Stimulated activated CD8-positive, alpha-beta memory T cell treated with anti-CD3 and anti-CD28 coated beads, Interleukin-15, amount 100 ng/mL, for 24 hours (primary cell): ENCODE measurements at places on chromosomes 4 and X.

DNA sequence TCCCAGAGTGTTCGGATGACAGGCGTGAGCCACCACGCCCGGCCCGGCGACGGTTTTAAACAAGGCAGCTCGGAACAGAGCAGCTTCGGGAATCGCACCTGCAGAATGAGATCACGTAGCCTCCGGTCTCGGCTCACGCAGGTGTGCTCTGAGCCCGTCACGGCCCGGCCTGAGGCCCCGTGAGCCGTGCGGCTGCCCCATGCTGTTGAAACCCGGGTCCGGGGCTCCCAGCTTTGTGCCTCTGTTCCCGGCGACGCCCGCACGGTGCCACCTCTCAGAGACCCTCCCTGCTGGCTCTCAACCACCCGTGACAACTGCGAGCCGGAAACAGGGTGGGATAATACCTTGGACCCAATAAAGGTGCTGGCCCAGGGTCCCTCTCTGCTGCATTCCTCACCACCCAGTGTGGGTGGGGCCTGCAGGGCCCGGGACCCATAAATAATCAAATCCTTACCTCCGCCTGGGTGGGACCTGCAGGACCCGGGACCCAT lies 13.4 kb upstream of the PLCXD1 start:
- DNase-seq: no peak

DNA sequence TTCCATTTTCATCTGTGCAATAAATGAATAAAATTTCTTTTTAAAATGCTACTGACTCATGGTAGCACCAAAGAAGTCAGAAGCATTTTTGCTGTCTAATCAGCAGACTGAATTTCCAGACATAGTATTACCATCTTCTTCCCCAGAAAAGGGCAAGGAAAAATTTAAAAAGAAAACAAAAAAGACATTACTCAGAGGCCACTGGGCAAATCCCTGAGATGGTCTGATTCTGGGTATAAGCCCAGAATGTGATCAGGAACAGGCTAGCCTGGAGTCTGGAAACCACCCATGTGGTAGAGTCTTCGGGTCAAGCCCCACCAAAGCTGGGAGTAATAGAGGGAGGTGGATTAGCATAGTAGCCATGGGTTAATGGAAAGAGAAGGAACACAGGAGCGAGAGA lies 342.8 kb downstream of the FBXW7 start:
- DNase-seq: no peak

DNA sequence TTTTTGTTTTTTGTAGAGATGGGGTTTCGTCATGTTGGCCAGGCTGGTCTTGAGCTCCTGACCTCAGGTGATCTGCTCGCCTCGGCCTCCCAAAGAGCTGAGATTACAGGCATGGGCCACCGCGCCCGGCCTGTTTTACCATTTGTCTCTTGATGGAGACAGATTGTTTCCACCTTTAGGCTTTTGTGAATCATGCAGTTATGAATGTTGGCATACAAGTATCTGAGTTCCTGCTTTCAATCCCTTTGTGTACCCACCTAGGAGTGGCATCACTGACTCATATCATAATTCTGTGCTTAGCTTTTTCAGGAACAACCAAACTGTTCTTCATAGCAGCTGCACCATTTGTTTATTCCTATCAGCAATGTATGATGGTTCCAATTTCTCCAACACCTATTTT lies 20.2 kb upstream of the MGST2 start:
- DNase-seq: no peak

GRCh38 chrX:149453030-149453429 lies 52.1 kb downstream of the IDS start:
- DNase-seq: no peak

DNA sequence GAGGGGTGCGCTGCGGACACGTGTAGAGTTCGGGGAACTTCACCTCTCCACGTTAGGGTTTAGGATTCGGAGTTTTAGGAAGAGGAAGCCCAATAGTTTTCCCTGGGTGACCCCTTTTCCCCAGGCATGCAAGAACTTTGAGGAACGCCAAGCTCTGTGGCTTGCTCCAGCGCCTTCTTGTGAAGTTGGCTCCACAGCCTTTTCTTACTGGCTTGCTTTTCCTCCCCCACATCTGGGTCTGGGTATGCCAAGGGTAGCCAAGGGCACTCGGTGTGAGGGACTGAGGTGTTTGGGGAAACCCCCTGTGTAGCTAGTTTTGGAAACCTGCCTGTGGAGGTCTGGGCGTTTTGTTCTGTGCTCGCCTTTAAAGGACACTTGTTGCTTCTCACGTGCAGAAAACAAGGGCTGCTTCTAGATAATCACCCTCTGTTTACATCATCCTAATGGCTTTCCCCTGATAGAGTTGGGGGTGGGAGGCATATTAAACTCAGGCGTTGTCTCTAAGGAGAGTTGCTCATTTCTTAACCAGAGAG lies 746 bp downstream of the EDNRA start:
- DNase-seq: no peak

GRCh38 chrX:144006811-144007210 lies 122.9 kb downstream of the UBE2NL start:
- DNase-seq: no peak

DNA sequence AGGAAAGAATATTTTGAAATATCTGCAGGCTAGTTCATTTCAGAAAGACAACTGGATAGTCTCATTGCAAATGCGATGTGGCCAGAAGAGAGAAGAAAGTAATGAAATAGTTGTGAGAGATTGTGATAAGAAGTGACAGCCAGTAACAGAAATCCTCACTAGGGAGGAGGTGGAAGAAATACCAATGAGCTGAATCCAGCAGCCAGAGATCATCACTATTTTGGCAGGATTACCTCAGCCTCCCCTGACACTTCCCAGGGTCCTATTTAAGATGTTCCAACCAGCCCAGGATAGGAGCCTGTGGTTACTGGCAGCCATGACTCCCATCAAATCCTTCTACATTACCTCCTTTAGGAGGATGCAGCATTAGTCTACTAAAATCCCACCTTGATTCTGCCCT lies 76.7 kb upstream of the ARHGAP24 start:
- DNase-seq: no peak
